ENCODE measurements at places on chromosomes 5 and 9.

DNA sequence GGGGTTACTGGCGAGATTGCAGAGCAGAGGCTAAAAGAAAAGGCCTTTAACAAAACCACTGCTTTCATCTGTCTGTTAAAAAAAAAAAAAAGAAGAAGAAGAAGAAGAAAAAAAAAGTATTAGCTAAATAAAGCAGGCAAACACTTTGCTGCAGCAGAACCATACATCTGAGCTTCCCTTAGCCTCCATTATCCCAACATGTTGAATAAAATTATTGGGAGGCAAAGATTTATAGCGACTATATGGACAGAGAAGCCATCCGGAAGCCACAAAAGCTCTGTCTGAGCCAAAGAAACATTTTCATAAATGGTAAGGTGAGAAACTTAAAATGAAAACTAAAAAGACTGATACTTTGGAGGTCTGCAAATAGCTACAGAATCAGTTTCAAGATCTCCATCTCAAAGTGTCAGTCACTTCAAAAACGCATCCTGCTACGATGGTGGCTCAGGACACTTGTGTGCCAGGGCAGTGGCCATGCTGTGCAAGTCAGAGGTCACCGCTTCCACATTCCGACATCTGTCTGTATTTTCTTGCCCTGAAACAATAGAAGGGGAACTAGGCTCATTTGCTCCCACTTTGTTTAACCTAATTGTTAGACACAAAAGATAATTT, 9.6 kb downstream of the EFNA5 start:
- no peak for DNase-seq

DNA sequence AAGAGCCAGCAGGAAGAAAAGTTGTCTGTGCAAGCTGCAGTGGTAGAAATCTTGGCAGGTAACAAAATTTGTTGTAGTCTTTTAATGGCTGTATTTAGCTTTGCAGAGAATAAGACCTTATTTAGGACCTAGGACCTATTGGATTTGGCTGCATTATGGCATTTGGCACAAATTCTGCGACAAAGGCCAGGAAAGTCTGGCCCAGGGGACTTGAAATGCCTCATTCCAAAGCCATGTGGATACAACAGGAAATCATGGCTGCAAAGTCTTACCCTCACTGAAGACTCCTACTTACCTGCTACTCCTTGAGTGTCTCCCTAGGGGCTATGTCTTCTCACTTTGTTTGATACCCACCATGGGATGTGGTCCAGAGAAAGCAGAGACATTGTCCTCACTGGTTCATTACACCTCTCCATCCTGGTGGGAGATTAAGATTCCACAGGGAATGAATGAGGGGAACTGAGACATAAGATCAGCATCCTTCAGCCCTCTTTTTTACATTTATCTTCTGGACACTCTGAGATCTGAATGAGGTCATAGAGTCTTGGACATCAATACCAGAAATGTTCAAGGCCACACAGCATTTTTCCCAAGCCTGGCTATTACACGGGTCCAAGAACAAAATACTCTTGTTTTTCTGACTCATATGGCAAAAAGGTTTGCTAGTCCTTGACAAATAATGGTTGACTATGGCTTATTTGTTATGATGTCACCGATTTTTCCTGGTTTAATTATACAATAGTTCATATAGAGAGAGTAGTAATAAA, 119.4 kb downstream of the PDE8B start:
- no peak for DNase-seq

- no peak for DNase-seq
These were observed 829.0 kb downstream of the DNAH5 start for GRCh38 chr5:13115476-13115875.

- DNase-seq = no peak
These were observed 73.2 kb upstream of the PIP5K1B start for GRCh38 chr9:68631811-68632210.

DNA sequence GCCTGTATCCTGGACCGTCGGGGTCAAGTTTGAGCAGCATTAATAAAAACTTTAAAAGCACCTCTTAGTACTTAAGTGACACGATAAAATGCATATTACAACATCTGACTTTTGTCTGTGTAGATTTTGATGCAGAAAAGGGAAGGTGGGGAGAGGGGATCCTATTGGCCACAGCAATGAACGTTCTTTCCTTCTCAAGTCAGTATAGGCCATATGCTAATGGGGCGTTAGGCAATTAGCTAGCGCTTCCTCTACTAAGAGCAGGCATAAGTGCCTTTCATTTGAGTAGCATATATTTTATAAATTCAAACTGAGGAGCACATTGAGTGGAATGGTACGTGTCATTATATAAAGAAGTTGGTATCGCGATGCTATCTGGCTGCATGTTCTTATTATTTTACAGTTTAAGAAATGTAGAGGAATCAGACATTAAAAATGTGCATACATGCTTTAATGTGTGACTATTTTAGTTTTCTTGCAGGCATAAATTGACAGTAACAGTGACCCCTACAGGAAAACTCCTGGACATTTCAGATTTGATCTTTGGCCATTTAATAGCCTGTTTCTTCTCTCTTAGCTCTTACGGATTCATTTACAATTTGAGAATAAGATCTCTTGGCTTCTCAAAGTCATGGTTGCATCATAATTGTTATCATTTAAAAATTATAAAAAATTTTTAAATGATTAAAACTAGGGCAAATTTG, 1.1 kb upstream of the GNA14 start:
- no peak for DNase-seq

All from activated CD4-positive, alpha-beta T cell treated with anti-CD3 and anti-CD28 coated beads, Interleukin-10, Interleukin-2, amounts not matched to agents 100 ng/mL and 50 ng/mL, durations not matched to agents 16 hours and 8 hours (primary cell).